ENCODE measurements at places on chromosomes 12 and 14. TPM values are rescaled to one million over a fixed set of nuclear protein-coding genes. Genes with fewer than 3 reads are reported as not detected.

Gene NRDE2
- 18.4 TPM for total RNA-seq

- no peaks in the 10 kb centered on the region for H3K4me1 ChIP-seq
- H3K27me3 ChIP-seq: no peaks in the 10 kb centered on the region
- no peak overlapping the region for H3K27ac ChIP-seq
- H3K4me3 ChIP-seq: no peak overlapping the region
Observed at GRCh38 chr12:96108321-96108720, 72.9 kb upstream of the LTA4H start.

Gene COL2A1
- not detected for total RNA-seq

DNA sequence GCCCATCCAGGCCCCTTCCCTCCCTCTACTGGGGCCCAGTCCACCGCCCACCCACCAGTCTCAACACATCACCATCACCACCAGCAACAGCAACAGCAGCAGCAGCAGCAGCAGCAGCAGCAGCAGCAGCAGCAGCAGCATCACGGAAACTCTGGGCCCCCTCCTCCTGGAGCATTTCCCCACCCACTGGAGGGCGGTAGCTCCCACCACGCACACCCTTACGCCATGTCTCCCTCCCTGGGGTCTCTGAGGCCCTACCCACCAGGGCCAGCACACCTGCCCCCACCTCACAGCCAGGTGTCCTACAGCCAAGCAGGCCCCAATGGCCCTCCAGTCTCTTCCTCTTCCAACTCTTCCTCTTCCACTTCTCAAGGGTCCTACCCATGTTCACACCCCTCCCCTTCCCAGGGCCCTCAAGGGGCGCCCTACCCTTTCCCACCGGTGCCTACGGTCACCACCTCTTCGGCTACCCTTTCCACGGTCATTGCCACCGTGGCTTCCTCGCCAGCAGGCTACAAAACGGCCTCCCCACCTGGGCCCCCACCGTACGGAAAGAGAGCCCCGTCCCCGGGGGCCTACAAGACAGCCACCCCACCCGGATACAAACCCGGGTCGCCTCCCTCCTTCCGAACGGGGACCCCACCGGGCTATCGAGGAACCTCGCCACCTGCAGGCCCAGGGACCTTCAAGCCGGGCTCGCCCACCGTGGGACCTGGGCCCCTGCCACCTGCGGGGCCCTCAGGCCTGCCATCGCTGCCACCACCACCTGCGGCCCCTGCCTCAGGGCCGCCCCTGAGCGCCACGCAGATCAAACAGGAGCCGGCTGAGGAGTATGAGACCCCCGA is 6.8 kb upstream of the RNU7-1 start:
- H3K4me1 ChIP-seq: no peaks in the 10 kb centered on the region
- H3K36me3 ChIP-seq: no peaks in the 10 kb centered on the region
- peak overlapping the region; percentile 80 for H3K4me3 ChIP-seq
- H3K27ac ChIP-seq: peak overlapping the region; percentile 91

DNA sequence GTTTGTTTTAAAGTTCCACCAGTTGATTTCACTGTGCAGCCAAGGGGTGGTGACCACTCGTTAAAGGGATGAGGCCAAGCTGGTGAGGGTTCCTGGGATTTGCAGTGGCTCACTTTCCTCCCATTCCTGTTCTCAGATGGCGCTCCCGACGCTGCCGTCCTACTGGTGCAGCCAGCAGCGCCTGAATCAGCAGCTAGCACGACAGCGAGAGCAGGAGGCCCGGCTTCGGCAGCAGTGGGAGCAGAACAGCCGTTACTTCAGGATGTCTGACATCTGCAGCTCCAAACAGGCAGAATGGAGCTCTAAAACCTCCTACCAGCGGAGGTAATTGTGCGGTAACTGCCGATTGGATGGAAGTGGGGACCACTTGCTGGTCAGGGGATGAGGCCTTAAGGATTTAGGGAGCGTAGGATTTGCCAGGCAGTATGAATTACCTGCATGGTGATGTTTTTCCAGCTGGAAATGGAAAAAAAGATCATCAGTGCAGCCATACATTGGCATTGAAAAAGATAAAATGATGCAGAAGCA is 2.9 kb downstream of the TCHP start:
- no peak overlapping the region for H3K4me3 ChIP-seq
- H3K27ac ChIP-seq: no peak overlapping the region
- no peak for DNase-seq
- H3K36me3 ChIP-seq: peaks cover 52% of the 10 kb centered on the region
- peaks cover 6% of the 10 kb centered on the region for H3K4me1 ChIP-seq

Gene IGF1
- total RNA-seq: 71.4 TPM

Gene SRSF9
- 77.9 TPM for total RNA-seq

- no peak for DNase-seq
- peaks cover 2% of the 10 kb centered on the region for H3K4me1 ChIP-seq
- no peak overlapping the region for H3K27ac ChIP-seq
- no peak overlapping the region for H3K4me3 ChIP-seq
Observed at GRCh38 chr12:5577211-5577612, 145.3 kb downstream of the NTF3 start.

DNA sequence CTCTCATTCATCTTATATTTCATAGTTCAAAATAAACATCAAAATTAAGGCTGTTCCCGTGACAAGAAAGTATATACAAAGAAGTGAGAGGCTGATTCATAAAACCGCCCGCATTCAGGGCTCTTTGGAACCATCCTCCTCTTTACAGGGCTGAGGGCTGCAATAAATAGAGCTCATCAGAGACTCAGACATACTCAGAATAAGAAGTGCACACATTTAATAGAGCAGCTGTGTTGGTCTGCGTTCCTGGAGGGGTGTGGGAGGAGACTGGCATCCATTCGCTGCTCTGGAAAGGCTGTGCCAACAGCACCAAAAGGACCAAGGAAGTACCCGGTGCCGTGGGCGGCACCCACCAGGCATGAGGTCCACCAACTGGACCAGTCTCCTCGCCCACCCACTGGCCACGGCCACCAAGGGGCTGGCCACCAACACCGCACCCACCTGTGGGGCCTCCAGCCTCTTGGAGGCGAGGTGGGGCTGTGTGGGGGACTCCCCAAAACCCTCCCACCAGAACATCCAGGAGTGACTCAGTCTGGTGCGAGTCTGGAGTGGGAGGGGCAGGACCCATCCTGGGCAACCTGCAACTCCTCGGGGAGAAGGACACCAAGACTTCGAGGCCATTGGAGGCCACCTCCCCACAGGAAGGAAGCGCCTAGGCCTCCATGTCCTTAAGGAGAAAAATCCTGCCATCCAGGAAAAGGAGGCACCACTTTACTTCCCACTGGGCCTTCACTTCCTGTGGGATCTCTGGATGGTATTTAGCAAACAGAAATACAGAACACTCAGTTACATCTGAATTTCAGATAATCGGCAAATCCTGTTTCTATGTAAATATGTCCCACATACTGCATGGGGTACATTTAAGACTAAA is 32.7 kb downstream of the VCPKMT start:
- no peak overlapping the region for H3K27ac ChIP-seq
- H3K36me3 ChIP-seq: peaks cover under 1% of the 10 kb centered on the region
- no peak overlapping the region for H3K4me3 ChIP-seq
- H3K27me3 ChIP-seq: no peaks in the 10 kb centered on the region
- DNase-seq: no peak
- peaks cover 16% of the 10 kb centered on the region for H3K4me1 ChIP-seq

- no peaks in the 10 kb centered on the region for H3K4me1 ChIP-seq
- H3K27me3 ChIP-seq: peaks cover 11% of the 10 kb centered on the region
- H3K27ac ChIP-seq: no peak within 1 kb of the TSS
- peak; percentile 42 for DNase-seq
Observed at GRCh38 chr12:53938326-53939140, at the start of gene HOXC13. TSS of gene HOXC13 (plus strand) at chr12:53938831. CDS start at chr12:53938907, 76 bp downstream.

Gene IFNG
- total RNA-seq: not detected

- no peak overlapping the region for H3K4me3 ChIP-seq
- no peak overlapping the region for H3K27ac ChIP-seq
- H3K36me3 ChIP-seq: no peaks in the 10 kb centered on the region
- no peaks in the 10 kb centered on the region for H3K4me1 ChIP-seq
- no peak for DNase-seq
Observed at GRCh38 chr12:70788774-70789173, 131.8 kb downstream of the PTPRR start.

Gene COQ10A
- 14.0 TPM for total RNA-seq

DNA sequence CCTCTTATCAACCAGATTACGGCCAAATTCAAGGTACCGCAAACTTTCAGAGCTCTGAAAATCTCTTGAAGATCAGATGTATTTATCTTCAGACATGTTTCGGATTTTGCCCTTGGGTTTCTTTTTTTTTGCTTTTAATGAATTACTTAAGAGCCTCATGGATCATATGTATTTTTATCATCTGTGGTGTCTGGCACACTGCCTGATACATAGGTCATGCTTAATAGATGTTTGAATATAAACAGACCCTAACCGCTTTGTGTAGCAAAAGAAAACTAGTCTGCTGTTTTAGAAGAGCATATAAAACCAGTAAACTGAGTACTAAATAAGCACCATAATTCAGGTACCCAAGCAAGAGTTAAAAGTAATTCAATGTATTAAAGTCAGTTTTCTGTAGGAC is 20.1 kb upstream of the TBK1 start:
- H3K27ac ChIP-seq: no peak overlapping the region
- H3K27me3 ChIP-seq: no peaks in the 10 kb centered on the region
- DNase-seq: no peak
- no peaks in the 10 kb centered on the region for H3K4me1 ChIP-seq
- H3K4me3 ChIP-seq: no peak overlapping the region

Gene MANSC4
- total RNA-seq: not detected

Gene ARMH4
- total RNA-seq: 3.6 TPM

DNA sequence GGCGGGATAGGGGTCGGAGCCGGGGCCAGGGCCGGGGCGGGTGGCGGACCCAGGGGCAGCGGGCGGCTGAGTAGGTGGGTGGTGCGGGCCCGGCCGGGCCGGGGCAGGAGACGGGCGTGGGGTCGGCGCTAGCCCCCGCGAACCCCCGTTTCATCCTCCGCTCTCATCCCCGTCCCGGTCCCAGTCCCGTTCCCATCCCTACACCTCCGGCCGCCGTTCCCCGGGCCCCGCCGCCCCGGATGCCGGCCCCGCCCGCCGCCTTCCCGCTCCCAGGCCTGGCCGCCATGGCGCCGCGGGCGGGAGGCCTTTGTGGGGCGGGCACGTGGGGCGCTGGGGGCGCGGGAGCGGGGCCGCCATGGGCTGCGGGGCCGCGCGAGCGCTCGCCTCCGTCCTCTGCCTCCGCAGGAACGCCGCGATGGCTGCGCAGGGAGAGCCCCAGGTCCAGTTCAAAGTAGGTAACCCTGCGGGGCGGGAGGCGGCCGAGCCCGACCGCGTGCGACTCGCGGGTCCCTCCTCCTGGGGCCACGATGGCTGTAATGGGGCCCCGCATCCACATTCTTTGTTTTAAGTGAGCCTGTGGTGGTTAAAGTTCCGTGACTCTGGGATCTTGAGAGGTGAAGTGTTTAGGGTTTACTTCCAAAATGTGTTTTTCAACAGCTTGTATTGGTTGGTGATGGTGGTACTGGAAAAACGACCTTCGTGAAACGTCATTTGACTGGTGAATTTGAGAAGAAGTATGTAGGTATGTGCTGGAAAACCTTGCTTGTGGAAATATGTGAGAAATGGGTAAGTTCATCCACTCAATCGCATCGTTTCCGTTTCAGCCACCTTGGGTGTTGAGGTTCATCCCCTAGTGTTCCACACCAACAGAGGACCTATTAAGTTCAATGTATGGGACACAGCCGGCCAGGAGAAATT is 572 bp downstream of the RAN start:
- peak overlapping the region; percentile 74 for H3K4me3 ChIP-seq
- H3K4me1 ChIP-seq: peaks cover 14% of the 10 kb centered on the region
- no peaks in the 10 kb centered on the region for H3K27me3 ChIP-seq
- peak; percentile 9 for DNase-seq
- H3K36me3 ChIP-seq: peaks cover 22% of the 10 kb centered on the region

- H3K36me3 ChIP-seq: no peaks in the 10 kb centered on the region
- peak; percentile 30 for DNase-seq
- no peaks in the 10 kb centered on the region for H3K4me1 ChIP-seq
Observed at GRCh38 chr12:101186291-101186690, 23.7 kb downstream of the SLC5A8 start.

DNA sequence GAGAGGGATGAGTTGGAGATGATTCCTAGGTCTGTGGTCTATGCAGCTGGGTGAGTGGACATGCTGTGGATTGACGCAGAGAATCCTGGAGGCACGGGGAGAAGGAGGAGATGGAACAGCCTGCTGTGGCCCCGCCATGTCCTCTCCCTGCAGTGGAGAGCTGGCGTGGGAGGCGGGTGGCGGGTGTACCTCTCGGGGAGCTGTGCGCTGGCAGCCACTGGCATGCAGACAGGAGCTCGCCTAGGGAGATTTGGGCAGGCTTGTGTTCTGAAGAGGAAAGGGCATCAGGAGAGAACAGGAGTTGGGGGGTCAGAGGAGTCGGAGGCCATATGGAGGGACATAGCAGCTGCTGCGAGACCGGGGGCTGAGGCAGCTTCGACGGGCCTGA is 56.1 kb downstream of the TECPR2 start:
- H3K27ac ChIP-seq: no peak overlapping the region
- peaks cover 69% of the 10 kb centered on the region for H3K36me3 ChIP-seq
- H3K27me3 ChIP-seq: no peaks in the 10 kb centered on the region
- peaks cover 7% of the 10 kb centered on the region for H3K4me1 ChIP-seq
- no peak overlapping the region for H3K4me3 ChIP-seq

DNA sequence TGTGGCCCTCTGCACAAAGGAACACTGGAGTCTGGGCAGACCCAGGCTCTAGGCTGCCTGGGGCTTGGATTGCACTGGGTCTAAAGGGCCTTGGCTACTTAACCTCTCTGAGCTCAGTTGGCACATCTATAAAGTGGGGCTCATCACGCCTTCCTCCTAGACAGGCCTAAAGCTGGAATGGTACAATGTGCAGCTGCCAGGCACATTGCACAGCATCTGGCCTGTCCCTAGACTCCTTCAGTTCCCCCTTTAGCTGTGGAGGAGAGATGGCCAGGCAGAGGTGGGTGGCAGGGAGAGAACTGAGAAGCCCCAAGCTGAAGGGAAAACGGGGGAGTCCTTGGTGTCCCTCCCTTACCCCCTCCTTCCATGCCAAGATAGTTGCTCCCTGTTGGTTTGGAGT is 10.8 kb downstream of the IRF2BPL start:
- H3K4me3 ChIP-seq: no peak overlapping the region
- no peak for DNase-seq
- H3K27me3 ChIP-seq: no peaks in the 10 kb centered on the region

Gene DCN
- 1,578 TPM for total RNA-seq

DNA sequence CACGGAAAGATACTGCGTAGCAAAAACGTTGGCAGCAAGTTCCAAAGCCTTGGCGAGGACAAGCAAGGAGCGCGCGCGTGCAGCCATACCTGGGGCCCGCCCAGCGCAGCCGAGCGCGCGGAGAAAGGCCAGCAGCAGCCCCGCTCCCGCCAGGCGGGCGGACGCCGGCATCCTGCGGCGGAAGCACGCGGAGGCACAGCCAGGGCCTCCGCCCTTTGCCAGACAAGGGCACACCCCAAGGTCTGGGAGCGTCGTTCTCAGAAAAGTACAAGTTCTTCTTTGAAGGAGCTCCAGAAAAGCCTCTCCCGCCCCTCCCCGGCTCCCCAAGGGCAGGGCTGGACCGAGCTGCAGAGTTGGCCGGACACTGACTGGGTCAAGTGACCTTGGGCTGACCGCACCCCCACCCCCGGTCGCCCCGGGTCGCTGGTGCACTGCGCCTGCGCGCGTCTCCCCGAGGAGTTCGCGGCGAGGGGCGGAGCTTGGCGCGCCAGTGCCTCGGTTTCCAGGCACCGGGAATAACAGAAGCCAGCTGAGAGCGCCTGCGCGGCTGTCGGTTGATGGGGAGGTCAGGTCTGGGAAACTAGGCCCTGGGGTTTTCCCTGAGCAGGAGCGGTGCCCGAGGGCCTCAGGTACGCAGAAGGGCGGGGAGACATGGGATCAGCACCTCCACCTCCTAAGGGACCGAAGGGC is at the start of gene ZC2HC1C:
Gene ZC2HC1C, plus strand, starts transcription at position 521 of the 690 bp plus-strand sequence. CDS start 933 bp downstream, outside the sequence.
- no peaks in the 10 kb centered on the region for H3K36me3 ChIP-seq
- H3K27ac ChIP-seq: peak within 1 kb of the TSS; percentile 64
- peak; percentile 93 for DNase-seq
- H3K4me3 ChIP-seq: peak within 1 kb of the TSS; percentile 22

Gene NELL2
- not detected for total RNA-seq

Gene ERP27
- total RNA-seq: not detected
